ENCODE measurements at places on chromosomes 5 and 9.

GRCh38 chr5:152689250-152689711 is 284.2 kb upstream of the NMUR2 start:
- H3K27me3 ChIP-seq, result no peaks in the 10 kb centered on the region
- H3K36me3 ChIP-seq, result no peaks in the 10 kb centered on the region
- peaks cover 10% of the 10 kb centered on the region for H3K4me1 ChIP-seq
- no peak for DNase-seq
- no peak overlapping the region for H3K27ac ChIP-seq

- H3K4me3 ChIP-seq, result no peak overlapping the region
- peaks cover 5% of the 10 kb centered on the region for H3K4me1 ChIP-seq
- H3K27me3 ChIP-seq, result no peaks in the 10 kb centered on the region
- H3K27ac ChIP-seq, result peak overlapping the region; percentile 23
- DNase-seq, result no peak
- no peaks in the 10 kb centered on the region for H3K36me3 ChIP-seq
Observed at GRCh38 chr9:77883133-77883532, 148.5 kb downstream of the GNAQ start.

DNA sequence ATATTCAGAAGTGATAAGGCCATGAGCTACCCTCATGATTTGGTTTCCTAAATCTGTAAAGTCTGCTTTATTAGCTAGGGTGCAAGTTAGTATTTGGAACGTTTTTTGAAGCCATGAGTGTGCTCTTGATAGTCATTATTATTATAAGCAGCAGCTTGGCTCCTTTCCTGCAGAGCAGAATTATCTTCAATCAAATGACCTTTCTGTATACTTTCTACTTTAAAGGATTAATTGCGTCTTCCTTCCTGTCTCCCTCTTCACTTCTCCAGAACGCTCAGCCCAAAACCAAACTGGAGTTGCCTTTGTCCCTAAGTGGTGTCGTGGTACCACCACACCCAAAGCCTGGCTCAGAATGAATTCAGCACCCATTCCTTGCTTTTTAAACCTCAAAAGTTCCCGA is 211.3 kb downstream of the ARHGAP26 start:
- H3K36me3 ChIP-seq, result no peaks in the 10 kb centered on the region
- H3K27me3 ChIP-seq, result no peaks in the 10 kb centered on the region
- peaks cover 23% of the 10 kb centered on the region for H3K4me1 ChIP-seq
- H3K4me3 ChIP-seq, result no peak overlapping the region

DNA sequence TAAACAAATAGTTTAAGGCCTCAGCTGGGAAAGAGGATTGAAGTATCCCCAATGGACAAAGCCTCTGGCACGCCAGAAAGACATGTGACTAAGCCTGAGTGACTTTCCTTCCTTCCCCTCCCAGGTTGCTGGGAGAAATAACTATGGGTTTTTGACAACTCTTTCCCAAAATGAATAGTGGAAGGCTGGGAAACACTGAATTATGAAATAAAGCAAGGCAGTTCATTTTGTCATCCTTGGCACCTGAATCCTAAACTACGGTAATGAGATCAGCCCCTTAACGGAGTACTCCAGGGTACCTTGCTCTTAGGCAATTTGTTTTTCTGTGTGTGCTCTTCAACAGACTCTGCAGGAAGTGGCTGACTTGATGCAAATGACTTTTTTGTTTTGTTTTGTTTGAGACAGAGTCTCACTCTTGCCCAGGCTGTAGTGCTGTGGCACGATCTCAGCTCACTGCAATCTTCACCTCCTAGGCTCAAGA is 75.2 kb downstream of the LMNB1 start:
- H3K4me3 ChIP-seq, result no peak overlapping the region
- H3K27ac ChIP-seq, result peak overlapping the region; percentile 47

DNA sequence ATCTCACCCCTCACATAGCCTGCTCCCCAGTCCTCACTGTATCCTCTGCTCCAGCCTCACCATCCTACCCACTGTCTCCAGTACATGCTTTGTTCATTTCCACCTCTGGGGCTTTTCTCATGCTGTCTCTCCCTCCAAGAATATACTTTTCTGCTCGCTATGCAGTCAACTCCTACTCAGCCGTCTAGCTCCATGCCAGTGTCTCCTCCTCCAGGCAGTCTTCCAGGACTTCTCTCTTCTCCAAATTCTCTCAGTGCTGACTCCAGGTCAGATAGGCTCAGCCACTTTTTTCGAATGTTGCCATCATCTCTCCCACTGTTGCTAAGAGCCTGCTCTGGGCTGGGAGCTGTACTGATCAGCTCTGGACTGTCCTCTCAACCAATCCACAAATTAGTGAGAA is 8.0 kb upstream of the DAB2IP start:
- H3K4me1 ChIP-seq, result no peaks in the 10 kb centered on the region
- no peak overlapping the region for H3K27ac ChIP-seq
- DNase-seq, result no peak
- H3K27me3 ChIP-seq, result no peaks in the 10 kb centered on the region
- H3K36me3 ChIP-seq, result no peaks in the 10 kb centered on the region

GRCh38 chr9:72440992-72441847 is 76.2 kb upstream of the ZFAND5 start:
- DNase-seq, result no peak
- no peaks in the 10 kb centered on the region for H3K27me3 ChIP-seq
- H3K36me3 ChIP-seq, result no peaks in the 10 kb centered on the region
- H3K4me3 ChIP-seq, result no peak overlapping the region

DNA sequence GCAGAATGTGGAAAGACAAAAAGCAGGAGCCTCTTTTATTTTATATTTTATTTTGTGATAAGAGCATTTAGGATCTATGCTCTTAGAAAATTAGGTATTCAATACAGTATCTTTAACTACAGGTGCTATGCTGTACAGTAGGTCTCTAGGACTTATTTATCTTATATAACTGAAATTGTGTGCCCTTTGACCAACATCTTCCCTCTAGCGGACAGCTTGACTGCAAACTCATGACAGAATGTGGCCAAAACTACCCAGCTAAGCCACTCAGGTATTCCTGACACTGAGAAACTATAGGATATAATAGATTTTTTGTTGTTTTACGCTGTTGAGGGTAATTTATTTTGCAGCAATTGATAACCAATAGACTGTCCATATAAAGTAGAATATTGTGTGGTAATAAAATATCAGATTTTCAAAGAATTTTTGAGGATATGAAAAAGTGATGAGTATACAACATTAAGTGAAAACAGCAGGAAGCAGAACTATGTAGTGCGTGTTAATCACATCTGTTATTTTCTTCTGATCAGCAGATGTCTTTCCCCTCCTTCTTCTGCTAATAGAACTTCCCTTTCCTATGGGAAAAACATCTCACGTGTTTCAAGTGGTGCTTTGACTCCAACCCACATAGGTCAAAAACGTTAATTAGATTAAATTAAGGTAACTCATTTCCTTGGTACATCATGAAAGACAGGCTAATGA is 69.9 kb upstream of the SELENOP start:
- H3K4me3 ChIP-seq, result no peak overlapping the region
- H3K36me3 ChIP-seq, result no peaks in the 10 kb centered on the region
- no peaks in the 10 kb centered on the region for H3K27me3 ChIP-seq
- no peaks in the 10 kb centered on the region for H3K4me1 ChIP-seq
- no peak overlapping the region for H3K27ac ChIP-seq
- no peak for DNase-seq

DNA sequence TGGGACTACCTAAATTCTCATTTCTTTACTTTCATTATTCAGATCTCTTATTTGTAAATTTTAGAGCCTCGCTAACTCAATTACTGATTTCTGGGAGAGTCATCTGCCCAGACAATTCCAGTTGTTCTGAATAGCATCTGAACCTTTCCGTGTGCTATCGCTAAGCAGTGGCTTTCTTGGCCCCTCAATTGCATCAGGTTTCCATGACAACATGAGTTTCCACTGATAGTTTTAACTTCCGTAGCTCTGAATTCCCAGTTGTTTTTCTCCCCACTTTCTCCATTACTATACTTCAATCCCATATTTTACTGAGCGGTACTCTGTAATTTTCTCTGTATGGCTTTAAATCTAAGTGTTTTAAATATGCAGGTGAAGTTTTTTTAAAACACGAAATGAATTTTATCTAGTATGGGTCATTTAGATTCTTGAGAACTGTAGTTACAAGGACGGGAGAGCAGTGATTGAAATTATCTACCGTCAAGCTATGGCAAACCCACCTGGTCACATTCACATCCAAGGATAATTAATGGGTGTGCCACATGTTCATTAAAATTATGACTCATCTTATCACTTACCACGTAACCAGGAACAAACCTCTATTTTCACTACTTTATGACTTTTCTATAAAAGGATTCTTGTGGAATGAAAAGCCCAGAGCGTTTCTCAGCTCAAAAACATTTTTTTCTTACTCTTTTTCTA is 223.5 kb upstream of the PCSK5 start:
- H3K4me1 ChIP-seq, result no peaks in the 10 kb centered on the region
- no peak overlapping the region for H3K4me3 ChIP-seq
- H3K27ac ChIP-seq, result no peak overlapping the region
- no peaks in the 10 kb centered on the region for H3K27me3 ChIP-seq
- H3K36me3 ChIP-seq, result no peaks in the 10 kb centered on the region

GRCh38 chr5:164224772-164225171 is 719.4 kb downstream of the MAT2B start:
- H3K4me1 ChIP-seq, result no peaks in the 10 kb centered on the region
- no peak for DNase-seq
- no peak overlapping the region for H3K27ac ChIP-seq
- no peaks in the 10 kb centered on the region for H3K27me3 ChIP-seq
- H3K4me3 ChIP-seq, result no peak overlapping the region

- H3K4me1 ChIP-seq, result peaks cover 6% of the 10 kb centered on the region
- no peak for DNase-seq
- peaks cover 37% of the 10 kb centered on the region for H3K27me3 ChIP-seq
- no peak overlapping the region for H3K27ac ChIP-seq
- no peak overlapping the region for H3K4me3 ChIP-seq
Observed at GRCh38 chr5:174790906-174791305, 66.5 kb downstream of the MSX2 start.

GRCh38 chr9:25678846-25679360 is 659 bp upstream of the TUSC1 start:
- H3K36me3 ChIP-seq, result no peaks in the 10 kb centered on the region
- H3K27ac ChIP-seq, result peak overlapping the region; percentile 96
- H3K27me3 ChIP-seq, result no peaks in the 10 kb centered on the region
- DNase-seq, result no peak
- peak overlapping the region; percentile 86 for H3K4me3 ChIP-seq
- no peaks in the 10 kb centered on the region for H3K4me1 ChIP-seq

DNA sequence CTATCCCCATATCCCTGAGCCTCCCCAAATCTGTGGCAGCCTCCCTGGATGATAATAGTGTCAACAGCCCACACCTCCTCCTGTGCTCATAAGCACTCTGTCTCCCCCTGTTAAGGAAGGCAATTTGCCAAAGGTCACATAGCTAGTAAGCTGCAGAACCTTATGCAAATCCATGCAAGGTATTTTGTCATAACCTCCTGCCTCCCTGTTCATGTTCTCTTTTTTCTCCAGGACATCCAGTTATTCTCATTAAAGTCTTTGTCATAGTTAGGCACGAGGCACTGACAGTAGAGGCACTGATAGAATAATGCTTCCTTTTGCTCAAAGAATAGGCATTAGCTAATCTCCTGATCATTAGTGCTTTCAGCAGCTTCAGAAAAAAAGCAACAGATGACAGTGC is 10.2 kb upstream of the AUH start:
- H3K36me3 ChIP-seq, result no peaks in the 10 kb centered on the region
- no peak overlapping the region for H3K27ac ChIP-seq
- no peak overlapping the region for H3K4me3 ChIP-seq
- H3K27me3 ChIP-seq, result no peaks in the 10 kb centered on the region
- DNase-seq, result no peak

GRCh38 chr9:112166176-112167140 is 8.6 kb downstream of the SUSD1 start:
- H3K36me3 ChIP-seq, result no peaks in the 10 kb centered on the region
- no peak for DNase-seq

DNA sequence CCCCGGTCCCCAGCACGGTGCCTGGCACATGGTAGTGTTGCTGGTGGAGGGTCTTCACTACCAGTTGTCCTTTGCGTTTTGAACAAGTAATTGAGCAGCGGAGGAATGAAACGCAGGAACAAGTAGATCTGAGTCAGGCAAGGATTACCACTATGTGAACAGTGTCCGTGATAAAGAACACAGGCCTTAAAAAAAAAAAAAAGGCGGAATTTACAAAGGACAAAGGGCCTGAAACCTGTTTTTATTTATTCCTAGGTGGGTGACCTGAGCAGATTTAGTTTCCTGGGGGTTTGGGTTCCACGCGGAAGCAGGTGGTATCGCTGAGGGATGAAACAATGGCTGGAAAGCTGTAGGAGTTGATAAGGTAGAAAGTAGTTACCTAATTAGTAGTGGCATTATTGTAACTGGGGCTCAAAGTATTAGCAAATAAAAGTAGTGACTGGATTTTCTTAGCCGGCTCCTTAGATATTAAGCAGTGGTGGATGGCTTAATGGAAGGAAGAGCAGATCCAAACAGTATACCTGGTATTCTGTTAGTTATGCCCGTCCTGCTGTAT is 1.1 kb downstream of the RUSC2 start:
- peak overlapping the region; percentile 98 for H3K4me3 ChIP-seq
- no peaks in the 10 kb centered on the region for H3K4me1 ChIP-seq
- peak overlapping the region; percentile 96 for H3K27ac ChIP-seq

DNA sequence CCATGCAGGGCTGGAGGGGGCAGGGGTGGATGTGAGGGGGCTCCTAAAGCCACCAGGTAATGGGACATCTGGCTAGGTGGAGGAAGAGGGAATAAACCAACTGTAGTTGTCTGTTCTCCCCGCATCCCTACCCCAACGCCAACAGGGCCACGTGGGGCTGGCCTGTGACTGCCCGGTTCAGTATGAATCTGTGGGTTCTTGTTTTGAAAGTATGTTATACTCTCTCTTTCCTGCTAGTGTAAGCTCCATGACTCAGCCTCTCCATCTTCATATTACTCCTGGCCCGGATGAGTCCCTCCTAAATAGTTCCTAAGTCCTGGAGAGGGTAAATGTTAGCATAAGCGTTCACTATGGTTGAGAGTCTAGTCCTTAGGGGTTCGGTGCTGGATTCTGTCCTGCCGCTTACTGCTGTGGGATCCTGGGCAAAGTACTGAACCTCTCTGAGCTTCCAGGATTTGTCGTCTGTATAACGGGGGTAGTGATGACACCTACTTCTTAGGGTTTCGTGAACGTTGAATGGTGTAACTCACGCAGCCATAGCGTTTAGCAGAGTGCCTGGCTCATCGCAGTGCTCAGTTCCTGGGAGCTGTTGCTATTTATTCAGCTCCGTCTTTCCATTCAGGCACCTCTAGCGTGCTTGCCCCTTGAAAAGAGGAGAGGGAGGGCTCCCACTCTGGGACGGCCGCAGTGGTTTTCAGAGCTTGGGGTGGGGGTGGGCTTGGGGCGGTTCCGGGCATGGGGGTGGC is 28.8 kb downstream of the LHX2 start:
- no peaks in the 10 kb centered on the region for H3K36me3 ChIP-seq
- no peak overlapping the region for H3K27ac ChIP-seq
- H3K4me1 ChIP-seq, result peaks cover 28% of the 10 kb centered on the region
